ENCODE measurements at places on chromosomes 4 and X.

- DNase-seq: no peak
These were observed 10.2 kb upstream of the MAGEB10 start for GRCh38 chrX:27797575-27797974.

DNA sequence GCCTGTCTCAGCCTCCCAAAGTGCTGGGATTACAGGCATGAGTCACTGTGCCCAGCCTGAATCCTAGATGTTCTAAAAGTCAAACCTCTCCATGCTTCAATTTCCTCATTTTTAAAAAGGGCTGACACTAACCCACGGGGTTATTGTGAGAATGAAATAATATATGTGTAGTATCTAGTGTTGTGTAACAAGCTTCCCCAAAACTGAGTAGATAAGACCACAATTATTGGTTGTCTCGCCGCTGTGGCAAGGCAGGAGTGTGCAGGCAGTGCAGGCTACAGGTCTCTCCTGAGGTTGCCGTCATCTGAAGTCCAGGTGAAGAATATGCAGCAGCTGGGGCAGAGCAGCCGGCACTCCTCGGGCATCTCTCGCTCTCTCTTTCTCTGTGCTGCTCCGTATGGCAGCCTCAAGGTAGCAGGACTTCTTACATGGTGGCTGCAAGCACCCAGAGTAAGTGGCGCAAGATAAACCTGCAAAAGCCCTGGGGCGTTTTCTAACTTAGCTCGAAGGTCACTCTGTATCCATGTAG is 30.9 kb downstream of the RAB33B start:
- no peak for DNase-seq

DNA sequence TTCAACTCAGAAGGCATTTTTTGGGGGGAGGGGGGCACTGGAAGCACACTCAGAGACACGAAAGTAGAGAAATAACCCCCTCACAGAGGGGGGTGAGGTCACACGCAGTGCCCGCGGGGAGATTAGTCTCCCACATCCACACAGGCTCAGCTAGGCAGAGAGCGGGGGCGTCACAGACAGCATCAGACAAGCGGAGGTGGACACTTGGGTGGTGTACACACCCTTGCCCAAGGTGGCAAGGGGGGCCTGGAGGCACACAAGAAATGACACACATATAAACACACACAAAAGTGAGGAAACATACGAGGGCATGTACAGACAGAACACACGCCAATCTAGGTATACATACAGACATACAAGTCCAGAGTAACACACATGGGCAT is 637 bp upstream of the SYN1 start:
- DNase-seq: no peak

GRCh38 chr4:124133753-124134152 is 578.8 kb downstream of the ANKRD50 start:
- no peak for DNase-seq

- DNase-seq: no peak
These were observed 31.5 kb downstream of the REELD1 start for GRCh38 chr4:146245850-146246249.

- no peak for DNase-seq
These were observed 21.1 kb downstream of the PNMA6E start for GRCh38 chrX:153379971-153380581.

DNA sequence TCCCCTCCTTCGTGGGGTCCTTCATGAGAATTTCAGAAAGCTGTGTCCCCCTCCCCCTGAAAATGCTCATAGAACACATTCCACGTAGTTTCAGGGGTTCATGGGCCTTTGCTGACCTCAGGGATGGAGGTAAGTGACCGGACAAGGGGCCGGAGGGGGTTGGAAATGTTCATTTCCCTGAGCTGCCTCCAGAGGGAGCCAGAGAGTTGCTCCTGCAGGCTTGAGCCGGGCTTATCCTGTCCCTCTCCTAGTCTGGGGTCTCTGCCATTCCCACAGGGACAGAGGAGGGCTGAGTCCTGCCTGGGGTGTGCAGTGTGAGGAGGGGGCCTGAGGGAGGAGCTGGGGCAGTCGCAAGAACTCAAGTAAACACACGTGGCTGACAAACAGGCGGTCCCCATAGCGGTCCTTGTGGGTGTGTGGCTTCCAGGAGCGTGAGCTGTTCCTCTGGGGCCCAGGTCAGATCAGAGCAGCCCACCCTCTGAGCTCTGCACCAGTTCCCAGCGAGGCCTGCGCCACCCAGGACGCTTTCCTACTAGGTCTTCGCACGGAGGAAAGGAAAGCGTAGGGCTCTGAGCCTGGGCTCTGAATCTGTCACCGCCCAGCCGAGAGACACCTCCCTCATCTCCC is 62.5 kb downstream of the WFS1 start:
- DNase-seq: no peak

GRCh38 chr4:94813221-94813620 is 55.5 kb downstream of the BMPR1B start:
- DNase-seq: no peak

- no peak for DNase-seq
These were observed 330.5 kb downstream of the ARHGAP10 start for GRCh38 chr4:148062301-148062950.

DNA sequence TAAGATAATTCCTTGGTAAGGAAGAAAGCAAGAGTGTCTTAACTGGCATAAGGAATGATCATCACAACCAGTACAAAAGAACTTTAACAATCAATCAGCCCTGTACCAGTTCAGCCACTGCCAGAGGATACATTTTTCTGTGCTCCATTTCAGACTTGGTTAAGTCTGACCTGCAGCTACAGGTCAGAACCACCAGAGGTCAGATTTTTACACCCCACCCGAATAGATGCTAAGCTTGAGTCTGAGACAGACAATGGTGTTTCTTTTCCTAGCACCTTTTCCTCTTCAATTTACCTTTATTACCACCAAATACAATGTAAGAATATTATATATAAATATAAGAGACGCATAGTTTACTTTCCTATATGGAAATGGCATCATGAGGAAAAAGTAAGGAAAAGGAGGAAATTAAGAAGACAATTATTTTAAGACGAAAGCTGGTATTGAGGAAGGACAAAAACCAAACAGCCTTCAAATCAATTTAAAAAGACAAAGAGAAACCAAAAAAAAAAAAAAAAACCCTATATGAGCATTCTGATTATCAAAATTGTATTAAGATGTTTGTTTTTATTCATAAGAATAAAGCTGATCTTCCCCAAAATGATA is 215.3 kb upstream of the TTC29 start:
- DNase-seq: no peak

DNA sequence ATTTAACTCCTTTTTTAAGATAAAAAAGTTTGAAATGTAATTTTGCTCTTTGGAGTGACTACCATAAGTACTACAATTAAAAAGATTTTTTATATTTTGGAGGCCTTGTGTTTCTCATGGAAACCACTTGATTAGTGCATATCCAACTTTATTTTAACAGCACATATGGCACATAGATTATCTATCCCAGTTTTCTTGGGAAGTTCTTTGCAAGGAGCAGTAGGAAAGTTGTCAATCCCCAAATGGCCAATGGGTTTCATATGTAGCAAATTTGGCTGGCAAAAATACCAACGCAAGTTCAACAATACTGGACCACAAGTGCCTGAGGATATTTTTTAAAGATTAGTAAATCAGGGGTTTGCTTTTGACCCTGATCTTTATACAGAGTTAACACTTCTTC is 15.4 kb upstream of the ANTXR2 start:
- no peak for DNase-seq

- DNase-seq: no peak
These were observed 325.7 kb upstream of the GIMD1 start for GRCh38 chr4:106694232-106694631.

- DNase-seq: no peak
These were observed 976.5 kb downstream of the RPA4 start for GRCh38 chrX:97860226-97860625.

- no peak for DNase-seq
These were observed 208.2 kb downstream of the FAT4 start for GRCh38 chr4:125522992-125523391.

- DNase-seq: no peak
These were observed 54.6 kb downstream of the BEND2 start for GRCh38 chrX:18166068-18166467.

DNA sequence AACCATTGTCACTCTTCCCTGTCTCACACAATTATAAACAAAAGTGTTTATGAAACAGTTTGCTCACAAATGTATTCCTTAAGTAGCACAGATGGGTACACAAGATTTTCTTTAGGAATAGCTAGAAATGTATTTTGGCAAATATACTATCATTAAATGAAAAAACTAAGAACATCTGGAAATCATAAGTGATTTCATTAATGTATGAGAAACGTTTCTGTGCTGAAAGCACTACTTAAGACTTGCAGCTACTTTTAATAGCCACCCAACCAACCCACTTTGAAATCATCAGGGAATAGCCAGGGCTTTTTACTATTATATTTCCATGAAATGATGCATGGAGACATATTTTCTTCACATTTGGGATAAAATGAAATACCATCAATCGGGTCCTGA is 62.3 kb upstream of the NAP1L5 start:
- DNase-seq: no peak

GRCh38 chr4:37685823-37686372 is 278 bp downstream of the RELL1 start:
- peak; percentile 42 for DNase-seq

GRCh38 chr4:98539741-98540140 is 118.7 kb downstream of the TSPAN5 start:
- DNase-seq: no peak

GRCh38 chrX:97685753-97686152 is 802.0 kb downstream of the RPA4 start:
- DNase-seq: no peak

- no peak for DNase-seq
These were observed 82.3 kb downstream of the SPRY1 start for GRCh38 chr4:123478859-123479345.

DNA sequence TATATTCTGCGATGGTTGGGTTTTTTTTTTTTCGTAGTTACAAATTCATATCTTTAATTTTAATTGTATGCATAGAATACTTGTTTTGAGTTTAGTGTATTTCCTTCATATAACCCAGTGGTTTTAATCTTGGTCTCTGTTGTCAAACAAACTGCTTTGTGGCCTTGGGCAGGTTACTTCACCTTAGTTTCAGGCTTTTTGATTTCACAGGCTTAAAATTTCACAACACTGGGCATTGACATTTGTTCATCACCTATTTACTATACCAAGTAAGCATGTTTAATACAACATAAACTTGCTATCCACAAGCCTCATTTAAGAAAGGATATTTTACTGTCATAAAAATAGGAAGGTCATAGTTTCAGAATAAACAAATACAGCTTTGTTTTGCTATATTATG is 14.7 kb downstream of the RAPGEF2 start:
- no peak for DNase-seq

- DNase-seq: no peak
These were observed 537.9 kb downstream of the IQCM start for GRCh38 chr4:149277705-149278104.

DNA sequence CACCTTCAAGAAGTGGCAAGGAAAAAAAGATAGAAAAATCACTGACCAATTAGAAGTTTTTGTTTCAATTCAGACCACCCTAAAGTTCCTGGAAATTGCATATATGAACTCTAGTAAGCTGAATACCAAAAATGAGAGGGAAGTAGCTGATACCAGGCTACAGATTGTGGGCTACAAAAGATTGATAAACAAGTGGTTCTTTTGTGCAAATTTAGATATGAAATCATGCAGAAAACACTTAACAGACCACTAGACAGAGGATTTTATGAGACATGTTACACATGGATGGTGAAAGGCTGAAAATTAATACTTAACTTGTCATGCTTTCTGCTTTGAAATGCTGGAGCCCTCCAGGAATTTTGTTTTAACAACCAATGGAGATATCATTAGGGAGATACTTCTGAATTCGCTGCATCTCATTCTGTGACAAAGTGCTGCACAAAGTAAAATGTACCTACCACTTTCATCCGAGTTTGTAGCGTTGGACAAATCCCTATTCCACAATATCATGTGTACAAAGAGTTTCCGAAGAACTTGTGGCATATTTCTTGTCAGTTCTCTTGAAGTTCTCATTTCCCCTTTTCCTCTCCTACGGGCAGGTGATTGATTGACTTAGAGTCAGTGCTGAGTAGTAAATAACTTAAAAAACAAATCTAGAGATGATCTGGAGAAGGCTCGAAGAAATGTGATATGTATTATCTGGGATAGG is 235.0 kb downstream of the PALLD start:
- DNase-seq: no peak

- no peak for DNase-seq
These were observed 20.4 kb upstream of the MAPK10 start for GRCh38 chr4:86380181-86380724.

DNA sequence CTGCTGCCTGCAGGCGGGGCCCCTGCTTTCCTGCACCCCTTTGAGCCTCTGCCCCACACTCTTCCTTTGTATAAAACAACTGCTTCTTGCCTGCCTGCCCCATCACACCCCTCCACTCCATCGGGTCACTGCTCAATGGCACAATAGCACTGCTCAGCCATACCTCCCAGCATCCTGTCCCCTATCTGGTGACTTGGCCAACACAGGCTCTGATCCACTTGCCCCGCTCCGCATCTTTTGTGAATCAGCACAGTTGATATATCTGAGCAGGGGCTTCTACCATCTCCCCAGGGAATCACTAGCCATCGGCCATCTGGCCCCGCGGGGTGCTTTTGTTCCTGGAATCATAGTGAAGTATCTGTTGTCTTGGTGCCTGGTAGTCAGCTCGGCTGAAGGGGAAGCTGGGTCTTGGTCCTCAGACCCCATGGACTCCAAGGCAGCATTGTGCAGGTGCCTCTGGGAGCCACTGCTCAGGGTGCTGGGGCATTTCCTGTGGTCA is 45.3 kb downstream of the MAP7D3 start:
- no peak for DNase-seq

- DNase-seq: no peak
These were observed 1114.6 kb upstream of the AGA start for GRCh38 chr4:178556796-178557195.
